ENCODE measurements at places on chromosomes 5 and 9.
A peak's percentile ranks its signal among the peaks of the same experiment; 100 is the strongest.

GRCh38 chr9:69421908-69422801, 97.1 kb downstream of the ENTREP1 start:
- DNase-seq = peak; percentile 10

GRCh38 chr9:88820055-88820454, 171.2 kb upstream of the S1PR3 start:
- DNase-seq = no peak

GRCh38 chr5:73280386-73280785, 107.4 kb downstream of the TMEM174 start:
- no peak for DNase-seq

DNA sequence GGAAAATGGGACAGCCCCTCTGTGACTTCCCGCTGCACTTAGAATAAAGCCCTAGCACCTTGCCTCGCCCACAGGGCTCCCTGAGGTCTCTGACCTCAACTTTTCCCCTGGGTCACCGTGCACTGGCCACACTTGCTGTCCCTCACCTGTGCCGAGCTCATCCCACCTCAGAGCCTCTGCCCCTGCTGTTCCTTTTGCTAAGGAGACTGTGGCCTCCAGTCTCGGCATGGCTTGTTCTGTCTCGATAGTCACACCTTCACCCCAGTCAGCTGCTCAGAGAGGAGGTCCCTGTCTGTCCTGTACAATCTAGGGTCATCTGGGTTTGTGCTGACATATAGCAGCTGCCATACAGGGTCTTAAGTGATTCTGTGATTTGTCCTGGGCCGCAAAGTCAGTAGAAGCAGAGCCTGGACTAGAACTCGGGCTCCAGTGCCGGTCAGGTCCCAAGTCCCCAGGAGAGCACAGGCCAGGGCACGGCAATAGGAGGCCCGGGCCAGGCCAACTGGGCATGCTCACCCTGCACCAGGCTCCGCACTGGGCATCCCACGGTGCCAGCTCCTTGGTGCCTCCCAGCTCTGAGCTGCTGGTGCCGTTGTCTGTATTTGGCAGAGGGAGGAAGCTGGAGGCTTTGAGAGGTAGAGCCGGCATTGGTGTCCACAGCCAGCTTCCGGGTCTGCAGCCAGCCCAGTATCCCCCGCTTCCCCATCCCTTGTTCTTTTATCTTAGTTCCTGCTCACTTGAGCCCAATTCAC, 35.2 kb downstream of the NCS1 start:
- no peak for DNase-seq

- DNase-seq = no peak
Measured at GRCh38 chr5:10320793-10321192, 13.1 kb upstream of the CMBL start.

DNA sequence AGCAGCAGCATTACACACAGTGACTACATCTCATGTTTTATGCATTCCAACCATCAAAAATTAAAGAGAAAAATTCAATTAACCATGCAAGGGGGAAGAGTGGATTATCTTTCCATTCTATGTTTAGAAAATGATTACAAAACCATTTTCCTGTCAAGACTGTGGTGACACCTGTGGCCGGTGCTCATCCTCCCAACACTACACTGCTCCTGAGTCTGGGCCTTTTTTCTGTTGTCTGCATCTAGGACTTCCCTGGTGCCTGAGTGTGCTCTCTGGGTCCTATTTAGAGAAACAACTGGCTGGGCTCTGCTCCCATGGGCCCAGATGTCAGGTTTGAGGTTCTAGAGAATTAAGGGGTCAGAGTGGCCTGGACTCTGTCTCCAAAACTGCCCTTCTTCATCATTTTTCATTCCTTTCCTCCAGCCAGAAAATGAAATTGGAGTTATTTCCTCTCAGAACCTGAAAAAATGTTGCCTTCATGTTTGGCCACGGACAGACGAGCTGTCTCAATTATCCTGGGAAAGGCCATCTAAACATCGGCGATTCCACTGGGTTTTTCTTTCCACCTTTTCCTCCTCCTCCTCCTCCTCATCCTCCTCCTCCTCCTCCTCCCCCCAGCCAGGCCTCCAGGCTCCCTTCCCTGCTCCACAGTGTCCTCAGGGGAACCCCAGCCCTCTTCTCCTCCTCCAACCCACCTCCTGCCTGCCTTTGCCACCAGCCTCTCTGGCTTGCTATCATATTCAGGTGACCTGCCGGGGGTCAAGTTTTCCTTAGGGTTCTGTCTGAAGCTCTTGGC, 11.4 kb upstream of the ARSI start:
- DNase-seq = no peak

DNA sequence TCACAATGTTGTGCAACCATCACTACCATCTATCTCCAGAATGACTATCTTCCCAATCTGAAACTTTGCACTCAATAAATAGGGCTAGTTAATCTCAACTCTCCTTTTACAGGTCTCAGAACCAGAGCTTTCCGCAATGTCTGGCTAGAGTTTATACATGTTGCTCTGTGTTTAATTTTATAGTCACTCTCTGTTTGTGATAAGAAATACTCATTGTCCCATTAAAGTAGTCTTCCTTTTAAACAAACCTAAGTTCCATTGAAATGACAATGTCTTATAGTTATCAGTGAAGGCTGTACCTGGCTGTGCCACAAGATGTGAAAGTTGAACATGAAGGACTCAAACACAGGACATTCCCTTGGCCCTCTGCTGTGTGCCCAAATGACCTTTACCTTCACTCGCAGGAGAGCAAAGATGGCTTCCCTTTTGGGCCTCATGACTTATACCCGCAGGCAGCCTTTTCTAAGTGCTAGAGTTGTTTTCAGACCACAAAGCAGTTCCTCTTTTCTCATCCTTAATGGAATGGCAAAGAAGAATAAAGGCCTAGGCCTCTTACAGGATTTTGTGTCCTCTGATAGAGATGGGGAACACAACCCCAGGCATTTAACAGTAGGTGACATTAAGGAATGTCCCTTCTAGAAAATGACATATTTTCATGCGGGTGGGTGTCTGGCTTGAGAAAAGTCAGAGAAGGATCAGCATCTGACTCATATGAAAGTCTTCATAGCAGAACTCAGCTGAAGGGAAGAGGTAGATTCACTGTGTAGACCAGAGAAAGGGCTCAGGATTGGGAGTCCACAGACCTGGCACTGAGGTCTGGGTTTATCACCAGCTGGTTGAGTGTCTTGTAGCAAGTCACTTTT, 69.6 kb upstream of the ATP10B start:
- DNase-seq = no peak

DNA sequence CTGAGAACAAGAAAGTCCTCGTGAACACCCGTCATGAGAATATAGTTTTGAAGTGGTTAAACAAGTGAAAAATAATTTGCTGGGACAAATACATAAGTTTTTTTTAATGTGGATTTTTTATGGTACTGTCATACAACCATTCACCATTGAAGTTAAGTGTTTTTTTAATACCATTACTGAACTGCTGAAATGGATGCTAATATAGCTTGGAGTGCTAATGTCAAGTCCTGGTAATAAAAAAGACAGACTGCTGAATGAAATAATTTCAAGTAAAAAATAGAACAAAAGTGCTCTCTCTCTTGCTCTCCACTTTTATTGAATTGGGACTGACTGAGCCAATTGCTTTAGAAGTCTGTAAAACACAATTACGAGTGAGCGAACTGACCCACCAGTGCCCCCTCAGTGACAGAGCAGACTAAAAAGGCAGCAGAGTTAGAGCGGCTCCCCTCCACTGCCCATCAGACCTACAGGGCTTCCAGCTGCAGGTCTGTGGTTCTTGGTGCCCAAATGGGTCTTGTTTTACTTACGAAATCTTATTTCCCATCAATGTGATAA, 442.5 kb downstream of the BNC2 start:
- no peak for DNase-seq

GRCh38 chr9:86408121-86408520, 53.9 kb upstream of the TUT7 start:
- no peak for DNase-seq

DNA sequence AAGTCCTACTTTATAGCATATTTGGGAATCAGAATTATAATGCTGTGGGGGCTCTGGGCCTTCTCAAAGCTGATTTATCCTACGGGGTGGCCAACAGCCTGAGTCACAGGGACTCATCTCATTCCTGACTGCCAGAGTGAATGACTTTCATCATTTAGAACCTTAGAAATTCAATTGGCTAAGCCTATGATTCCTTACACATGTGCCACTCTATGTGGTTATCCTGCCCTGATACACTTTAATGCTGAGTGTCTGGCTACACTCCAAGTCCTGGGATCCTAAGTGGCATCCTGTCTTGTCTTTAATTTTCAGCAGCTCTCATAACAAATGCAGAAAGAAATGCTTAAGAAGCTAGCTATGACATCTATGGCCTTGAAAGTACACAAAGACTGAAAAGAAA, 75.2 kb upstream of the FREM1 start:
- DNase-seq = no peak

DNA sequence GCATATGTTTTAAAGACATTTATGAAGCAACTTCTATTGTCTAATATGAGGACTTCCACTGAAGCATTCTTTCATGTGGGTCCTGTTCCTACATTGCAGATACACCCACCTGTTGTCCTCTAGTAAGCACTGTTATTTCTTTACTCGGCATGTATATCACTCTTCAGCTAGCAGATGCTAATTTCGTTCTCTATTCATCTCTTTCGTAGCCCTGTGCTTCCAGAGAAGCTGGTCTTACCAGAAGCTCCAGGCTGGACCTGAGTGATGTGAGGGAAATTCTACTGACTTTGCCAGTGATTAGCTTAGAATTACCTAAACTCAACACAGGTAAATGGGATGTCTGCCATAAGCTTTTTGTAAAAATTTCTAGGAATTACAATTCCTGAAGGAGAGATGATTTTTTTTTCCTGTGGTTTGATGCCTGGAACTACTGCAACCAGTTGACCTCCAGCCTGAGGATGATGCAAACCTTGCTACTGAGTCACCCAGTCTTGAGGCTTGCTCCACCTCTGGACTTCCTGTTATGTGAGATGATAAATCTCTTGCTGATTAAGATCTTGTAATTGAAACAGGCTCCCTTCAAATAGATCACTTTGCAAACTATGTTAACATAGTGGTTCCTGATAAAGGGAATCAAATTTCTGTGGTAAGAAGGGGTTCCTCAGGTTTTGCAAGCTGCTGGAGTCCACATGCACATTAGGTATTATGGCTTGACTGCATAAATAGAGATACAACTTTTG, 52.2 kb upstream of the SPINK5 start:
- no peak for DNase-seq

GRCh38 chr9:108854641-108855528, 901 bp downstream of the ACTL7B start:
- DNase-seq = no peak

GRCh38 chr9:112761912-112762655, 11.5 kb downstream of the SNX30 start:
- no peak for DNase-seq

- DNase-seq = no peak
Measured at GRCh38 chr9:131562032-131562959, 17.0 kb downstream of the PRRT1B start.

GRCh38 chr5:138389332-138389731, 36.8 kb downstream of the KDM3B start:
- DNase-seq = no peak

- DNase-seq = no peak
Measured at GRCh38 chr5:175683231-175683630, 25.4 kb downstream of the HRH2 start.

GRCh38 chr9:38708759-38709158, 11.2 kb downstream of the FAM240B start:
- DNase-seq = no peak

DNA sequence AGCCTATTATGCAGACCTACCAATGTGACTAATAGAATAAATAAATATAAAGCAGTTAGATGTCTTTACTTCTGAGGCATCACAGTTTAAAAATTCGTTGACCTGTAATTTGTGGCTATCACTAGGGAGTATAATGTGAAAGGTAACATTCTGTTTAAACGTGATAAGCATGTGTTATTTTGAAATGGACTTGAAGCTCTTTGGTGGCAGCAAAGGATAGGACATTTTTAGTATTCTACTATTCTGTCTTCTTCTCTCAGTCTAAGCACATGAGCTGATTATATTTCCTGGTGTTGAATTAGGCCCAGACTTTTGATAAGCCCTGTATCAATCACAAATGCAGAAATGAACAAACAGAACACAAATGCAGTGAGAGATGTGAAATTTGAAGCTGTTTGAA, 974.0 kb upstream of the CDH10 start:
- no peak for DNase-seq

GRCh38 chr5:41793141-41793770, 77.0 kb downstream of the OXCT1 start:
- DNase-seq = no peak

DNA sequence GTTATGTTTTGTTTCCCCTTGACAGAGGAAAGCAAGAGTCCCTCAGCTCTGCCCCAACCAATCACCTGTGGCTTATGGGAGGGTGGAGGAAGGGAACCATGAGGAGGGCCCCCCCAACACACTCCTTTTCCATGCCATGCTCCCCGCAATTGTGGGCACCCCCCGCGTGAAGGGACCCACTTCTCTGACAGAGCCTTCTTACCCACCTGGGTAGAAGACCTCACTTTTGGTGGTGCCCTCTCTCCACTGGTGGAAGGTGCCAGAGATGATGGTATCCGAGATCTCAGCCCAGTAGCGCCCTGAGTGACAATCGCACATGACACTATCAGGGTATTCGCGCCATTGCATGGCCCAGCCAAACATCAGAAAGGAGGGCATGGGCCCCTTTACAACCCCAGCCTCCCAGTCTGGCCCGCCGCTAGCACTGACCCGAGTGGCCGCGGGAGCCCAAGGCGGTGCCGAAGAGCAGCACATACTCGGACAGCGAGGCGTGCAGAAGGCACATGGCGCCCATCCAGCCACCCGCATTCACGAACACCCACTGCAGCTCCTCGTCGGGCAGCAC, 714 bp downstream of the SIGMAR1 start:
- DNase-seq = peak; percentile 26

DNA sequence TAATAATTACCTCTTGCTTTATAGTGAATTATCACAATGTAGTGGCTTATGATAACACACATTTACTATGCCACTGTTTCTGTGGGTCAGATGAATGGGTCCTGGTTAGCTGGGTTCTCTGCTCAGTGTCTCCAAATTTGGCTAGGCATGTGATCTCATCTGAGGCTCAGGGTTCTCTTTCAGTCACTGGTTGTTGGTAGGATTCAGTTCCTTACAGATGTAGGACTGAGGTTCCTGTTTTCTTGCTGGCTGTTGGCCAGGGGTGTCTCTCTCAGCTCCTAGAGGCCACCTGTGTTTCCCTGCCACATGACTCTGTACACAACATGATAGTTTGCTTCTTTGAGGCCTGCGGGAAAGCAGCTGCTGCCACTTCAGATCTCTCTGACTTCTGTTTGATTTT, 7.1 kb downstream of the NFX1 start:
- no peak for DNase-seq

DNA sequence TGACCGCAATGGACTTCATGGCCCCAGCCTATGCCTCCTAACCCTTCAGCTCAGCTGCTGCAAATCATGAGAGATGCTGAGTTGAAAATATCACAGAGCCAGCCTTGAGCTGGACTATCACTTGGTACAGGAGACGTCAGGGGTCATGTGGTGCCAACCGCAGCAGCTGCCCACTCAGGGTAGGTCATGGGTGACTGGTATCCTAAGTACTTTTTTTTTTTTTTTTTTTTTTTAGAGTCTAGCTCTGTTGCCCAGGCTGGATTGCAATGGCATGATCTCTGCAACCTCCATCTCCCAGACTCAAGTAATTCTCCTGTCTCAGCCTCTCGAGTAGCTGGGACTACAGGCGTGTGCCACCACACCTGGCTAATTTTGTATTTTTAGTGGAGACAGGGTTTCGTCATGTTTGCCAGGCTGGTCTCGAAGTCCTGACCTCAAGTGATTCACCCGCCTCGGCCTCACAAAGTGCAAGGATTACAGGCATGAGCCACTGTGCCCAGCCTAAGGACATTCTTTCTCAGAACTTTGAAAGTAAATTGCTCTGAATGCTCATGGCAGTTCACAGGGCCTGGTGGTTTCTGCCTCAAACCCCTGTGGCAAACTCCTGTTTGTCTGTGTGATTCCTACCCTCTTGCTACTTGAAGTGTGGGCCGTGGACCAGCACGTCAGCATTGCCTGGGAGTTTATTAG, 21.3 kb downstream of the WWC1 start:
- no peak for DNase-seq

Measured in stimulated activated CD8-positive, alpha-beta memory T cell treated with anti-CD3 and anti-CD28 coated beads, Interleukin-15, amount 100 ng/mL, for 4 hours (primary cell).